Fibroblast of mammary gland (primary cell): ENCODE measurements at places on chromosomes 5 and 9.
A peak's percentile ranks its signal among the peaks of the same experiment; 100 is the strongest.

DNA sequence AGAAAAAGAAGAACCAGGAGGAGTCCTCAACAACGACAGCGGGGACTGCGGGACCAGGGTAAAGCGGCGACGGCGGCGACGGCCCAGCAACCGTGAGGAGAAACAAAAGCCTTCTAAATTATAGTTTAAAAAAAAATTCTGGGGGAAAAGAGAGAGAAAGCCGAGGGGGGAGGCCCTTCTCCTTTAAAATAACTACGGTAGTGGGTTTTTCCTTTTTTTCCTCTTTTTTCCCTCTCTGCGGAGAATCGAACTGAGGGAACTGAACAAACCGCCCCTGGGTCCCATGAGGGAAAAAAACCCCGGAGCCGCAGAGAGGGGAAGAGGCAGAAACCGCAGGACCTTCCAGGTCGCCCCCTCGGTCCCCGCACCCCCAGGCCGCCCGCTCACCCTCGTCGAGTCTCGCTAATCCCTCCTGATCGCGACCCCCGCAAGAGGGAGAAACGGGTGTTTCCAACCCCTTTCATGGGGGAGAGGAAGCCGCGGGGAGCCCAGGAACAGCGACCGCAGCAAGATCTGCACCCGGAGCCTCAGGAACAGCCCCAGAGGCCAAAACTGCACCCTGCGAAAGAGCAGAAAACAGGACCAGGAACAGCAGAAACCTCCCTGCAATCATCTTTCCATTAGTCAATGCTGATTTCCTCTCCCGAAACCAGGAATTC, 453 bp downstream of the CPEB4 start:
- peak; percentile 34 for DNase-seq

- DNase-seq = no peak
Measured at GRCh38 chr5:170365011-170365410, 24.2 kb downstream of the KCNMB1 start.

DNA sequence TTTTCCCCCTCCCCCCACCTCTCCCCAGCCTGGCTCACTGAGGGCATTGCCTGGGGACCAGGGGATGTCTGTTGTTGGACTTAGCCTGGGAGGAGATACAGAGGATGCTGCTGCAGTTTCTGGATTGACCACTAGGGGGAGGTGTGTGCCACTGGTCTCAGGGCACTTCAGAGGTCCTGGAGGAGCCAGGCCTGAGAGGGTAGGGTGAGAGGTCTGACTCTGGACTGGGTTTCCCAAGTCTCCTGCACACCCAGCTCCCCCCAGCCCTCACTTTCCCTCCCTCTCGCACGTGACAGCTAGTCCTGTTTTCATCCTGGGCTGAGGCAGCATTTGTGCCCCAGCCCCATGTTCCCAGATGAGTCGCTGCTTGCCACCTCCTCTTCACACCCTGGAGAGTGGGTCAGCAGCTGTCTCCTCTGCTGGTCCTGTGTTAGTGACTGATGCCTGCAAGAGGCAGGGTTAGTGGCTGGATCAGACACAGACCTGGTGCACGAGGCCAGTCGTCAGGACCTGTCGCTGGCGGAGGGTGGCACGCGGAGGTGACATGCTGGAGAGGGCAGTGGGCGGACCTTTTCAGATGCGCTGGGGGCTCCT, 4.4 kb downstream of the IL3 start:
- DNase-seq = peak; percentile 80

DNA sequence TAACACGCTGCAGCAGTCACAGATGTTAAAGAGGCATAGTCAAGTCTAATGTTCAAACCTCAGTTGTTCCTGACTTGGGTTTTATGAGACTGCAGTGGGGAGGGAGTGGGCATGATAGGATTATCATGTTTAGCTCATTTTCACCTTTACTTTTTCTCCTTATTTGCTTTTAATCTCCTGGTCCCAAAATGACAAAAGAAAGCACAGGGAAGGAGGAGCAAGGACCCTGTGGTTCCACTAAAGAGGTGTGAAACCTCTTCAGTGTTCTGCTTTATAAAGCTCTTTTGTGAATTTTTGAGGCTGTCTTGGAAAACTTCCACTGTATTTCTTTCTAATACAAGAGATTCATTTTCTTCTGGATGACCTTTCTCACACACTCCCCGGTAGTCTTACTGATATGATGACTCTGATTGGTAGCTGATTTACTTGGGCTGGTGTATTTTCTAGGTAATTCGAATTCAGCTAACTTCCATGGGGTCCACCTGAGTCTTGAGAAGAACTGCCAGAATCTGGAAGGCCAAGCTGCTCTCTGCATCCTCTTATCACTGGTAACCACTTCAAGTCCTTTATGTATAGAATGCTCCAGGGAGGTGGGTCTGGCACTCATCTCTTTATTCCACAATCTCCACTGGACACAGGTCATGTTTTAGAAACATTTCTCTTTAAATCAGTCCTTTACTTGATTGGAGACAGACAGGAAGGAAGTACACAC, 1364.4 kb upstream of the CDH9 start:
- DNase-seq = no peak

GRCh38 chr9:75866273-75866871, 24.1 kb upstream of the PCSK5 start:
- peak; percentile 56 for DNase-seq

- no peak for DNase-seq
Measured at GRCh38 chr9:79584655-79584982, 12.9 kb downstream of the TLE4 start.

GRCh38 chr5:175874462-175875139, 3.2 kb downstream of the CPLX2 start:
- no peak for DNase-seq

DNA sequence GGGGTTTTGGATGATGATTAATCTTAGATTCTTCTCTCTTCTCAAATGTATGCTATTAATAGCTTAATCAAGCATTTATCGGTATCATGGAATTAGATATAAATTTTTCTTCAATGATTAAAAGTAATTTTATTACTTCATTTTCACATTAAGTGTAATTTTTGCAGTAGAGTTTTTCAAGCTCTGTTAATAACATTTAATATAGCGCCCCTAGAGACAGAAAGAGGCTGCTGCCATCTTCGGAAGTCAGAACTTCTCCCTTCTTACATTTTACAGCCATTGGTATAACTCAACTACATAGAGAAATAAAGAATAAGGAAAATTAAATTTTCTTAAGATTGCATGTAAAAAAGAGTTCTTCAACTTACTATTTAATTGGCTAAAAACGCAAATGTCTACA, 540.3 kb downstream of the GABRG2 start:
- DNase-seq = no peak

- DNase-seq = no peak
Measured at GRCh38 chr5:32217886-32218396, 43.8 kb upstream of the GOLPH3 start.

- no peak for DNase-seq
Measured at GRCh38 chr5:132762246-132763000, 14.6 kb downstream of the SEPTIN8 start.

DNA sequence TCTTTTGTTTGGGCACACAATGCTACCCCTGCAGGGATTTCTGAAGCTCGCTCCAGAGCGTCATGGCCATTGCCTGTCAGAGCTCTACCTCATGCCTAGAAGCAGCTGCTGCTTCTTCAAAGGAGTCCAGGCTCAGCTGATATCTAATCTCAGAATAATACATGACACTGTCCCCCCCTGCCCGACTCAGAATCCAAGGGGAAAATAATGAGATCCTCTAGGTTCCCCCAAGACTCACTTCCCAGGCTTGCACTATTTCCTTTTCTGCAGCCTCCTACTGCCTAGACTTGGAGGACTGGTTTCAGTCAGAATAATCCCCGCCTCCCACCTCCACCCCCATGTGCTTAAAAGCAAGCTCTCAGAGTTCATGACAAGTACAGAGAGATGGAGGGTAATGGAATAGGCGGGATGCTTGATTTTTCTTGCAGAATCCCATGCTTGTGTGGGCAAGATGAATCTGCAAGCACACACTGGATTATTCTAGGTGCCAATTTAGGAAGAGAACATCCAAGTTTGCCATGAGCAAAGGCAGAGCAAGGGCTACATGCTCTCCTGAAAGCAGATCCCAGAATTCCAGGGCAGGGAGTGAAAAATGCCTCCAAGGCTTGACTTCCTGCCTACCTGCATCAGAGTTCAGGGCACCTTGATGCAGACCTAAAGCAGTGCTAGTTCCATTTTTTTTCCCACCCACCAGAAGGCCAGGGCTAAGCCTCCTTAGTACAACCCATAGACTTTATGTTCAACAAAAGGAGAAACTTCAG, 97.4 kb upstream of the IFNK start:
- DNase-seq = no peak
